ENCODE measurements at places on chromosomes 2 and 18. TPM values are rescaled to one million over a fixed set of nuclear protein-coding genes. Genes with fewer than 3 reads are reported as not detected.

The KCTD1 gene
- total RNA-seq: 14.4 TPM

The ZNF532 gene
- 51.6 TPM for total RNA-seq

The RAD51AP2 gene
- total RNA-seq: not detected

The RASGRP3 gene
- total RNA-seq: 0.72 TPM

The DRC1 gene
- total RNA-seq: 0.36 TPM

The ASPRV1 gene
- 0.29 TPM for total RNA-seq

The GCG gene
- total RNA-seq: not detected

The DSG1 gene
- not detected for total RNA-seq

The SLC8A1 gene
- 82.9 TPM for total RNA-seq

The ANKRD53 gene
- total RNA-seq: 1.1 TPM

The CXCR1 gene
- total RNA-seq: not detected

The SCG2 gene
- 2.4 TPM for total RNA-seq

The ZNF804A gene
- not detected for total RNA-seq

The NDC80 gene
- 2.2 TPM for total RNA-seq

The KIF5C gene
- total RNA-seq: 0.36 TPM

The CHAC2 gene
- total RNA-seq: 2.7 TPM

The ZNF396 gene
- 3.3 TPM for total RNA-seq

The ANKRD62 gene
- not detected for total RNA-seq

The ANTXR1 gene
- 123 TPM for total RNA-seq

The ILKAP gene
- 24.5 TPM for total RNA-seq

The MTX2 gene
- 14.4 TPM for total RNA-seq

The GTF2A1L gene
- 1.1 TPM for total RNA-seq

The ASB18 gene
- total RNA-seq: under 0.01 TPM

The RNF152 gene
- total RNA-seq: 3.3 TPM

The KATNAL2 gene
- total RNA-seq: 5.0 TPM

The CEP192 gene
- total RNA-seq: 29.8 TPM

The STPG4 gene
- total RNA-seq: 0.72 TPM

The IL36A gene
- not detected for total RNA-seq

The NPHP1 gene
- total RNA-seq: 7.6 TPM

The FIGN gene
- total RNA-seq: 2.5 TPM

Data from osteoblast (primary cell).